ENCODE measurements at places on chromosomes 16 and 17.

DNA sequence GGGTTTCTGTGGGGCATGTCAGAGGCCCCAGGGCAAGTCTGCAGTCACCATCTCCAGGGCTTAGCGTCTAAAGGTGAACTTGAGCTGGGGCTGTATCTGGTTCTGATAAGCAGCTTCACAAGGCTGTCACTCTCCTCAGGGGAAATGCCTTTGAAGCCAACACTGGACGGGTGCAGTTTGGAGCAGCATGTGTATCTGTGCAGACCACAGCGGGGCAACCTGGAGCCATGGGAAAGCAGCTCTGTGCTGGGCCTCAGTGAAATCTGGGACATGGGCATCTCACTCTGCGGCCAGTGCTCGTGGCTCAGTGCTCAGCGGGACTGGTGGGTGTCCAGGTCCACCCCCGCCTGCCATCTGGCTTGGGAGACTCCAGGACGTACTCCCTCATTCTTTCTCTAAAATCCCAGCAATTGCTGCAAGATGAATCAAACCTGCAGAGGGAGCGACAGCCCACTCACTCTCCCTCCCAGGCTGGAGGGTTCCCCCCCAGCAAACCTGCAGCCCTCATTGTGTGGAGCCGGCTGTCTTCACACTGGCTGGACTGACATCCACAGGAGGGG is 63.5 kb downstream of the PRMT7 start:
- no peak for DNase-seq

DNA sequence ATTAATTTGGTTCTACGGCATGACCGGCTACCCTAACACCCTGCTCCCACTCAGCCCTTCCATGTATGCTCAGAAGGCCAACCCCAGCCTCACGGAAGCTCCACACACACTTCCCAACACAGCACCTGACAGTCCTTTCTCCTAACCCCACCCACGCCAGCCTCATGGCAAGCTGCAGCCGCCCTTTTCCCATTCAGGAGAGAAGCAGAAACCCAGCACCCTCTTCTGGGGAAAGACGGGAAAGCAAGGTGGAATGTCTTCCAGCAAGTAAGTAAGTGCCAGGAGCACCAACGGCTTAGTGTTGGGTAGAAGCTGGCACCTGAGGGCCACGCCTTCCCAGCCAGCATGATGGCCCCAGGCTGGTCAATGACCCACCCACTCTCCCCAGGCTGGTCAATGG is 32.1 kb downstream of the ABR start:
- DNase-seq = no peak

DNA sequence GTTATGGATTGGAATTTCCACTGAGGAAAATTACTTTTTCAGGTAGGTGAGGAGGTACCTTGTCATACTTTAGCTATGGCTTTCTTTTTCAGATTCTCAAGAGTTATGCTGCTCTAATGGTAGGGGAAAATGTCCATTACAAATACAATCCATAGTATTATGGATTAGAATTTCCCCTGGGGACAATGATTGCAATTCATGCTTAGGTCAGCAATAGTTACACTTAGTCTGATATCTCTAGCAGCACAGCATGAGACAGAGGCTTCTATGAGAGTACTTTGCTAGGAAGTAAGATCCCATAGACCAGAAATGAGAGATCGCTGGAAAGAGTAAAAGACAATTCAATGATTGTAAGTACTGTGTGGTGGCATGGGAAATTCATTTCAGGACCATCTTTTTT is 949.5 kb upstream of the CDH8 start:
- no peak for DNase-seq

DNA sequence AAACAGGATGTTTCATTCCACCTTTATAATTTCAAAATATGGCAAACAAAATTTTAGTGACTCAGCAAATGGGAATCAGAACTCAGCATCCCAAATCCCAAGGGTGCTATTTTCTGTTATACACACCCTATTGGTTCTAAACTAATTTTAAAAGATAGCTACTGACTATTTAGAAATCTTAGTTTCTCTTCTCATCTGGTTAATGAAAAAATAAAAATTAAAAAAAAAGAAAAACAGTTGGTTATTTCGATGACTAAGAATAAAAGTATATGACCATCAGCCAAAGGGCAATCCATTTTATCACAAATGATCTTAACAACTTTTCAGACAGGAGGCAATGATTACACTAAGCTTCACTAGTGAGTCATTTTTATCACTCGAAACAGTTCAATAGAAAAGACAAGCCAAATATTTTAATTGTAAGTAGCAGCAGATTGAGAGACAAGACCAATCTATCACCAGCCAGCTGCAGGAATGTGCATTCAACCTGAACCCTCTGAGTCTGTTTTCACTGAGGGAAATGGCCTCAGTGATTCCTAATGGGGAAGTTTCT is 15.2 kb downstream of the PHLPP2 start:
- no peak for DNase-seq

GRCh38 chr17:45824901-45825492 is 19.7 kb upstream of the SPPL2C start:
- DNase-seq = no peak

DNA sequence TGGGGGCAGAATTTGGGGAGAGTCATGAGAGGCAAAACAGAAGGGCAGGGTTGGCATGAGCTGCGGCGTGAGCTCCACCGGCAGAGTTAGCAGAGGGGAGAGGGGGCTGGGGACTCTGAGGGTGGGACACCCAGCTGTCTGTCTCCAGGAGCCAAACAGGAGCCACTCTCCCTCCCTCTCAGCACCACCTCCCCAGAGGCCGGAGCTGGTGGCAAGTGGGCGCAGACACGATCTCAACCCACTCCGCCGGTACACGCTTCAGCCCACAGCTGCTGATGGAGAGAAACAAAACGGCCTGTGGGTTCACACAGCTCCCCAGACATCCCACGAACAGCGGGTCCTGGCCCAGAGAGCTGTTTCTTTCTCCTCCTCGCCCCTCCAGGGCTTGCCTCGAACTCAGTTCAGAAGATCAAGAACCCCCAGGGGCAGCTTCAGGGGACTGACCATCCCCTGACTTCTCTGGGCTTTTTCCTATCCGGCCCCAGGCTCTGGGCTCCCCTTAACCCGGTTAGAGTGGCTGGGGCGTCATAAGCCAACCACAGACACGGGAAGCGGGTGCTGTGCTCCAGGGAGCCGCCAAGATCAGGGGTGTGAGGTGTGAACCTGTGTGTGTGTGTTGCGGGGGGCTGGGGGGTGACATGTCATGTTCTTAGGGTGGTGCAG is 7.6 kb downstream of the RHBDF2 start:
- no peak for DNase-seq

- DNase-seq = no peak
These were observed 525.2 kb upstream of the GOT2 start for GRCh38 chr16:59259074-59259949.

DNA sequence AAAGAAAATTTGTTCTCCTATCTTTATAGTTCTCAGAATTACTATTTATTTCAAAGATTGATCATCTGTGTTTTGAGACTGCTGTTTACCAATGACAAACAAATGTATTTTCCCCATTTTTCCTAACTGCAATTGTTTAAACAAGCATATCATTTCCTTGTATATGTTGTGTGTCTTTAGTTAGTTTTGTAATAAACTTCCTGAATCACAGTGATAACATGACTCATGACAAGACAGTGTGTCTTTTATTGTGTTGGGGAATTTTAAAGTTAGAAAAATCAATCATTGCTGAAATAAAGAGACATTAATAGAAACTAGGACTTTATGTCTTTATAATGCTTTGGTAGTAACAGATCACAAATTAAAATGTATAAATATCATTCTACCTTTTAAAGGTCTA is 348.5 kb downstream of the KCNJ2 start:
- no peak for DNase-seq

DNA sequence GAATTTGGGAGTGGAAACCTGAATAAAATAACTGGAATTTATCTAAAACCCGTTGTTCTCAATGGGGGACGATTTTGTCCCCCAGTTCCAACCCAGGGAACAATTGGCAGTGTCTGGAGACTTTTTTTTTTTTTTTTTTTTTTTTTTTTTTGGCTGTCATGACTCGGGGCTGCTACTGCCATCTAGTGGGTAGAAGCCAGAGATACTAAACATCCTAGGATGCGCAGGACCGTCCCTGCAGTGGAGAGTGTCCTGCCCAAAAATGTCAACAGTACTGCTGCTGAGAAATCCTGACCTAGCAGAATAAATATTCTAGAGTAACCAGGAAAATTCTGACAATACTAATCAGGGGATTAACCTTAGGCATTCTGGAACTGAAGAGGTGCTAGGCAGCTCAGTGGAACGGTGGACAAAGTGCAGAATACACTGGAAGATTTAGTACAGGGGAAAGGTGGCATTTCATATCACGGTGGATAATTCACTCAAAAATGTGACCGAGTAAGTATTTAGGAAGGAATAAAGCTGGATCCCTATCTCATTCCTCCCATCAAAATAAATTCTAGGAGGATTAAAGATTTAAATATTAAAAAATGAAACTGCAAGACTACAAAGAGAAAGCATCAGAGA is 107.6 kb downstream of the SPECC1 start:
- peak; percentile 18 for DNase-seq

DNA sequence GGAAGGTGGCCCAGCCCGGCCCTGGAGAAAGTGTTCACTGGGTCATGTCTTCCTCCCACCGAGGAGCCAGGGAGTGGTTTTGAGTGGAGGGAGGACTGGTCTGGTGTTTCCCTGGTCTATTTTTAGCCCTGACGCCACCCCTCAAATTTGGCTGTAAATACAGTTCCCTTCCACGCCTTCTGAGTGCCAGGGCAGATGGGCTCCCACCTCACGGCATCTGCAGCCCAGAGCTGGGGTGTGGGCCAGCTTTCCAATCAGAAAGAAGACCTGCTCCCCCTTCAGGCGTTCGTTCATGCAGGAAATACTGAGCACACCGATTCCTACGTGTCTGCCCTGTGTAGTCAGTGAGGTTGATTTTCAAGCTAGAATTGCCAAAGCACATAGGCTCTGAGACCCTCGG is 53.7 kb downstream of the SNX20 start:
- DNase-seq = peak; percentile 7

DNA sequence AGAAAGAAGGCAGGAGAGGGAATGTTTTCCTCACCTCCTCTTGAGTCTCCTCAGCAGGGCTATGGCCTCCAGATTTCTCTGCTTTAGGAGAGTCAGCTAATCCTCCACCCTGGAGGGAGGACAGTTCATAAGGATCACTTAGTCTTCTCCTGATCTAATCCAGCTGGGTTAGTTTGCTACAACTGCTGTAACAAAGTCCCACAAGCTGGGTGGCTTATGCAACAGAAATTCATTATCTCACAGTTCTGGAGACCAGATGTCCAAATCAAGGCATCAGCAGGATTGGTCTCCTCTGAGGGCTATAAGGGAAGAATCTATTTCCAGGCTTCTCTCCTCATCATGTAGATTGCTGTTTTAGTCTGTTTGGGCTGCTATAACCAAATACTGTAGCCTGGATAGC is 40.6 kb upstream of the XYLT1 start:
- no peak for DNase-seq

- DNase-seq = no peak
These were observed 7.4 kb upstream of the CD300LD start for GRCh38 chr17:74599448-74599939.

DNA sequence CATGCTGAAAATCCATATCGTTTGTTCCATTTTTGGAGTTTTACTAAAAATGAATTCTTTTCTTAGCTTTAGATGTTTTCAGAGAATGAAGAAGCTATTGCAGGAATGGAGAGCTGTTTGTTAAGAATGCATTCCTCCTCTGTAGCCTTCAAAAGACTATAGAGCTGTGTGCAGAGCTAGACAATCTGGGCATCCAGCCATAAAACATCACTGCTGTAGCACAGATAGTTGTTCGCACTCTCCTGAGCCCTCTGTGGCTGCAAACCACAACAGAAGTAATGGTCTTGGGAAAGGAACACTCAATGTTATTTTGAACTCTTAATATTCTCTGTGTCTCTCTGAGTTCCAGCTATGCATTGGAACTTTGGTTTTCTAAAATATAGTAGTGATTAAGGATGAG is 4.9 kb downstream of the TNRC6C start:
- no peak for DNase-seq

DNA sequence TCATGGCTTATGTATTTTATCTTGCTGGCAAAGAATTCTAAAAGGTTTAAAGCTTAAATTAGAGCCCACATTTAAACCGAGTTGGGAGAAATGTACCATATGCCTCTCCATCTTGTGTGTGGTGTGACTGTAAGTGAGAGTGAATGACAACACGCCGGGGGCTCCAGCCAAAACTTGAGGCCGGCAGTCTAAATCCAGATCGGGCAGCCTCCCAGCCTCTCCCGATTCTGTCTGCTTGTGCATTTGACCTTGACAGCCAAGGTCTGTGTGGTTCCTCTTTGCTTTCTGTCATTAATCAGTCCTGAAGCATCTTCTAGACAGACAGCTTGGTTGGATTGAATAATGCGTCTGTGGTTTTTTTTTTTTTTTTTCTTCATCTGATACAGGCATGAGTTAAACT is 1093.2 kb upstream of the EEF2KMT start:
- no peak for DNase-seq

DNA sequence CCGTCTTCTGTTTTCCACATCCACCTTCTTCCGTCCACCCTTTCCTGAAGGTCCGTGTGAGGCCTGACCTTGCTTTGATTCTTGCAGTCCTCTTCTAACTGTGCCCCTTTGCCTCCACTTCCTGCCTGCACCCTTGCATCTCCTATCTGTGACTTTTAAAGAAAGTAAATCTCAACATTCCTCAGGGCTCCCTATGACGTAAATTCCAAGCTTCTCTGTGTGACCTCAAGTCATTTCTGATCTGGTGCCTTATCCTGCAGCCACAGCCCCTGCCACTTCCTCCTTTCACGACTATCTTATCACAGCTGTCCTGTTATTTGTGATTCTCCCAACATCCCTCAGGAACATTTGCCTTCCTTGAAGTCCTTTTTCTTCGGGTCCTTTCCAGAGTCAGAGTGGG is 520.5 kb downstream of the CDH13 start:
- no peak for DNase-seq

- DNase-seq = no peak
These were observed 90.7 kb upstream of the TMEM97 start for GRCh38 chr17:28228109-28228840.

DNA sequence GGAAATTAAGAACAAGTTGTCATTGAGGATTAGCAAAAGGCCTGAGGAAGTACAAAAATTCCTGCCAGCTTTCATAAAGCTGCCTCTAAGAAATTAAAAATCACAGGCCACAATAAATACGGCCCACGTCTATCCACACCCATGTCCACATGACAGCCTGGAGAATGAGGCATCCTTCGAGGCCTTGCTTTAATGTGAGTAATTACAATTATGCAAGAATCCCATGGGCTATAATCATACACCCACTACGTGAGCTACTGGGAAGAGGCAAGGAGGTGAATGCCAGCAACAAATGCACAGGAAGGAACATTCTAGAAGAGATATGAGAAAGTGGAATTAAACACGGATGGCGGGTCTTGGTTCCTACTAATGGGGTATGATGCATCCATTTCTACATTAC is 65.4 kb upstream of the ZFHX3 start:
- no peak for DNase-seq

DNA sequence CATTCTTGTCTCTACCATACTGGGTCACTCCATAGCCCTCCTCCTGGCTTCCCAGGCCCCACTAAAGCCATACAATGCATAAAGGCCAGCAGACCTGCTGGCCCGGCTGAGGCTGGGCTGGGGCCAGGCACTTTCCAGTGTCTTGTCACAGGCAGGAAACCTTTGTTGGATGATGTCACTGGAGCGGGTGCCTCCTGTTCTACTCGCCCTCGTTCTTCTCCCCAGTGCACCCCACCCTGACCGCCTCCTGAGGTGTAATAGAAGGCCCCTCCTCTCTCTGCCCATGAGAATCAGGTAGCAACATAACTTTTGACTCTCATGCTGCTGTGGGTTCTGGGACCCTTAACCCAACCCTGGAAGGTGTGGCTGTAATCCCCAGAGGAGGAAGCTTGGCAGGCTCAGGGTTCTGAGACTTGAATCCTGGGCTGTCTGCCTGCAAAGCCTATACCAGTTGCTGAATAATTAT is 54.2 kb upstream of the IL34 start:
- no peak for DNase-seq
